Hippocampal formation (tissue), 2 donors: ENCODE measurements at places on chromosomes 4 and X.

- no peak for DNase-seq
These were observed 388.8 kb upstream of the EPHA5 start for GRCh38 chr4:66059136-66059535.

GRCh38 chr4:175469514-175469913 is 342.6 kb downstream of the GPM6A start:
- no peak for DNase-seq

DNA sequence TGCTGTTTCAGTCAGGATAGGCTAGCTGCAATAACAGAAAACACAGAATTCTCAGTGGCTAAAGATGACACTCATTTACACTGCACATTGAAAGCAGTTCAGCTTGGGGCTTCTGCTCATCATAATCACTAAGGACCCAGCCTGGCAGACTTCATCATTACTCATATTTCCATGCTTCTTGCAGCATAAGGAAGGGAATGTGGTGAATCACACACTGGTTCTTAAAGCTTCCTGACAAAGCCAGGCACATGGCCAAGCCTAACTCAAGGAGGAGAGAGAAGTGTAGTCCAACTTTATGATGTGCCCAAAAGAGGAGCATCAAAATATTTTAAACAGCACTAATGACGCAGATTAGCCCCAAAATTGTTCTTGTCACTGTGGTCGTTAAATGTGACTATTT is 186.5 kb downstream of the BANK1 start:
- DNase-seq: no peak

DNA sequence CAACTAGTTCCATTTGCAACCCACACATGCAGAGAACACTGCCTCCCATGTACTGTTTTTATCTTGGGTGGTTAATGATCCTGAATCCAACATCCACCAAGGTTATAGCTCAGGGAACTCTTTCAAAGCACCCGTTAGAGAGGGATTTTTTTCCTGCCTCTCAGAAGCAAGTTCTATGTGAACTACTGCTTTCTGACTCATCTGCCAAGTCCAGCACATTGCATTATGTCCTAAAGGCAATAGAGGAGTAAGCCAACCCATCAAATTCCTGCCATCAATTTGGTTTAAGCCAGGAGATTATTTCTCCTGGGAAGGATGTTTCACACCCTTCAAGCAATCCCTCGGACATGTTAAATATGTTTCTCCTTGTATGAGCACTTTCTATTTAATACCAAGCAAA is 334.5 kb downstream of the GASK1B start:
- no peak for DNase-seq

DNA sequence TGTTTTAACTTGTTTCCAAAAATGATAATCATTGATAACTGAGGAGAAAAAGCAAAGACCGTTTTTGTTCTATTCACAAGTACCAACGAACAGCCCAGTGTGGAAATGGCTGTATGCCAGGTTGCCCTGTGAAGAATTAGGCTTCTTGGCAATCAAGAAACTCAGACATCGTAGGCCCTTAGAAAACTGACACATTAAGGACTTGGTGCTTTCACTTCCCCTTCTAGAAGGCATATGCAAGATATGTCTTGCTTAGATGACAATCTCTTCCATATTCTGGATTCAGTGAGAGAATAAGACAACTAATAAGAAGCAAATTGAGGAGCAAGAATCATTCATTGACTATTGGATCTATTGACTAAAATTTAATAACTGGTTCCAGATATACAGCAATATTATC is 56.6 kb downstream of the ANAPC10 start:
- DNase-seq: peak; percentile 14

DNA sequence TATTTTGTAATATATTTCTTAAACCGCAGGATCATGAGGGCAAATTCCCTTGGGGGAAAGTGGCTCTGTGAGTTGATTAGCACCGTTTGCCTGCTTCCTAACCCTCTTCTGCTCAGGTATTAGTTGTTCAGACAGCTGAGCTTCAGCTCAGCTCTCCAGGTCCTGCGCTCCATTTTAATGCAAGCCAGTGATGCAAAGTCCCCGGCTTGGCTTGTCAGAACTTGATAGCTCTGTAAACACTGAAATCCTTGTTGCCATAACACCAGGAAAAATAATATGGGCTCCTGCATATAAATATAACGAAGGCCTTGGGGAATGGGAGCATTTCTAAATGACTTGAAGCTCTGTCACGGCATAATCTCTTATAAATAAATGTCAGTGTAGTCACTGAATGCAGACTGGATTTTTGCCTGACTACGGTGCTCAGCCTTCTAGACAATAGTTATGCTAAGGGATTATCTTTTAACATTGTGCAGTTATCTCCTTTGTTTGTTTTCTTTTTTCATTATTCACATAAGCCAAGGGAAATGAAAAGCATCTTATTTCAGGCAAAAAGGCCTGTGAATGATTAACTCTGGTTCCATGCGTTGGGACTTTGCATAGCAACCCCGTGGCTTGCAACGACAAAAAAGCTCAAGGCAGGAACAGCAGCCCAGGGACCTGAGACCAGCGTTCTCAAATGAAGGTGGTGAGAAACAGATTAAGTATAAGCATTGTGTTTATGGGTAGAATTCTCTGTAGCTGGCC is 253.2 kb downstream of the SPRY1 start:
- DNase-seq: no peak

DNA sequence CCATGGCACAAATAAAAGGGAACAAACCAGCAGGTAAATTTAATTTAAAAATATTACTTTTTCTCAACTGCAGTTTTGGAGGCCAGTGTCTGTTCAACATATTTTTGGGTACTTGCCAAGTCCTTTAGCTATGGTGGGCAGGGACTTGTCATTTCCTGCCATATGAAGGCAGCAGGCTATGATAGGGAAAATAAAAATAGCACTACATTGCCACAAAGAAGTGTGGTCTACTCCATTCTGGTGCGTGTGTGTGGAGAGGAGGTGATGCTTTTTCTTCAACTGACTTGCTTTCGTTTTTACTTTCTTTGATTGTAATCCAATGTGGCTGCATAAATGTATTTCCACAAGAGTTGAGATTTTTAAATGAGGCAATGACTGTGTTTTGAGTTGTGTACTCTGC is 17.2 kb downstream of the GPR174 start:
- no peak for DNase-seq

GRCh38 chr4:98771959-98772632 is 113.7 kb upstream of the TSPAN5 start:
- no peak for DNase-seq

DNA sequence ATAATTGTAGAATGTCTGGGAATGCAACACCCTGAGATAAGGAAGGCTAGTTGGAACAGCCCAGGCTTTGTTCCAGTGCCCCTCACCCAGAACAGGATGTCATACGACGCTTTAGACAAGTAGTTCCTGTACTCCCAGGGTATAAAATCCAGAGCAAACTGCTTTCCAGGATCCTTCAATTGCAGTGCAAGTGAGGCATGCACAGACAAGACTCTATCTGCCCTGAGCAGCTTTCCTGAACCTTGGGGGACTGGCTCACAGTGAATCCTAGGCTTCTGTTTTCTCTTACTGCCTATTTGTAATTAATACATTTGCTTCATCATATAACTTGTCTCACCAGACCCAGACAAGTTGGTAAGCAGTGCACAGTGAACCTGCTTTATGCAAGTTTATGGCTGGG is 48.4 kb upstream of the IL9R start:
- no peak for DNase-seq

DNA sequence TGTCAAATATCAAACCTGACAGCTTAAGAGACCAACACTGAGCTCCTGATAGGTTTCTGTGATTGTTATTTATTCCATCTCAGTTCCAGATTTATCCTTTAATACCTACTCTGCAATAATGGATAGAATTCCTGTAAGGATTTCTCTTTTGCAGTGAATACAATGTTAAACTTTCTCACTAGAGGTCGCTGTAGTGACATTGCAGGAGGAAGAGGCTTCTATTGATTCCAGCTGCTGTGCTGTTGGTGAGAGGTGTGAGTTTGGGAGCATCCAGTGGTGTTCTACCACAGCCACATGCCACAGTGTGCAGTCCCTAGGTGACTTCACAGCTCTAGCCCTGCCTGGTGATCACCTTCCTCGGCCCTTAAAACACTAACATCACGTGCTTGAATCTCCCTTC is 34.6 kb upstream of the DCAF8L2 start:
- no peak for DNase-seq

- DNase-seq: no peak
These were observed 435.7 kb upstream of the FMR1 start for GRCh38 chrX:147476008-147476407.

- DNase-seq: no peak
These were observed 202.5 kb upstream of the RPL34 start for GRCh38 chr4:108417923-108418322.

GRCh38 chr4:86977621-86978184 is 42.9 kb downstream of the AFF1 start:
- no peak for DNase-seq

DNA sequence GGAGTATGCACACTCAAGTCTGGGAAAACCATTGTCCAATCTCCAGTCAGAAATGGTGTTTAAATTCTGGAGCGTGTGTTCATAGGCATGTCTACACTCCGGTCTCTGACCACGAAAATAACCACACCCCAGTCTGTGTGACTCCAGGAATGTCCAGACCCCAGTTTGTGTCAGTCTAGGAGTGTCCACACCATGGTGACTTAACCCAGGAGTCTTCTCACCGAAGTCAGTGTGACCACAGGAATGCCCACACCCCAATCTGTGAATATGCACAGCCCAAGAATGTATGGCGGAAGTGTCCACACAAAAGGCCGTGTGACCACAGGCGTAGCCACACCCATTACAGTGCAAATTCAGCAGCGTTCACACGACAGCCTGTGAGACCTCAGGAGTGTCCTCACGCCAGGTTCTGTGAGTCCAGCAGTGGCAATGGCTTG is 11.4 kb downstream of the FTSJ1 start:
- no peak for DNase-seq

DNA sequence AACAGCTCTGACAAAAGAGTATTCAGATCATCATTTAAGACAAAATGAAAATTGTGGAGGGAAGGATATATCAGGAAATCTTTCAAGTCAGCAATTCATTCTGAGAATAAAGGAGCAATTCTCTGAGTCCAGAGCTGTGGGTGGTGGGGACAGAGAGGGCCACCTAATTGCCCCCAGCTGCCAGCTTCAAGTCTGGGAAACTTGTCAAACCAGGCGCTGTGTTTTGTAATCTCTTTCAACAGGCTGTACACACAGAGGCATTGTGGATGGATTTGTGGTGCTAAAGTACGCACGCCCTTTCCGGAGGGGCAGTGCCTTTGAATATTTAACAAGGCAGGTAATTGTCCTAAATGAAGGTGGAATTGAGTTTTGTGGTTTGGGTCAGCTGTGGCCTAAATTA is 591.1 kb upstream of the BOD1L1 start:
- peak; percentile 83 for DNase-seq

DNA sequence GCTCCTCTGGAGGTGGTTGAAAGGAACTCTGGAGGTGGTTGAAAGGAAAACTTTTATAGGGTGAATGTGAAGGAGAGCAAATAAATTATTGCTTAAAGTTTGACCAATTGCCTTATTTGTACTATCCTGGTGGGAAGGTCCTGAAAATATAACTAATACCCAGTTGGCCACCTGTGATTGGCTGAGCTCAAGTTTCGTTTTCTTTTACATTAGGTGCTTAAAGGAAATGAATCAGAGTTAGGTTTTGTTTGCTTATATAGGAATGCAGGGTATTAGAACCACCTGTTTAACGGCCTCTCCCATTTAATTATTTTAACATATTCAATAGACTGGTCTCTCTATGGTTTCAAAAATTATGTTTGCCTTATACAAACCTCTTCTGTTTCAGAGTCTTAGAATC is 497.6 kb downstream of the PRR32 start:
- DNase-seq: no peak

DNA sequence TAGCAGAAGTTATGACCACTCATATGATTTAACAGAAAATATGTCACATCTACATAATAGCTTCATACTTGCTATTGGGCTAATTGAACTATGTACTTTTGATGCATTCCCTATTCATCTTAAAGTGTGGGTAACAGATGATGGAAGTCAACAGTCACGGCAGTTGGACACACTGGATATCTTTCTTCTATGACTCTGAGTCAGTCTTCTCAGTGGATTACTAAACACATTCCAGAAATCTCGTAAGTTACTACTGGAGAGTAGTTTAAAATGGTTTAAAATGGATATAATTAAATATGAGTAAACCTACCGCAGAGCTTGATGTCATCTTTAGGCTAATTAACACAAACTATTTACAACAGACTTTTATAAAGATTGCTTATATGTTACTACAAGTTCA is 30.1 kb upstream of the CFAP299 start:
- no peak for DNase-seq

- DNase-seq: no peak
These were observed 109.6 kb upstream of the GIMD1 start for GRCh38 chr4:106478152-106478551.

DNA sequence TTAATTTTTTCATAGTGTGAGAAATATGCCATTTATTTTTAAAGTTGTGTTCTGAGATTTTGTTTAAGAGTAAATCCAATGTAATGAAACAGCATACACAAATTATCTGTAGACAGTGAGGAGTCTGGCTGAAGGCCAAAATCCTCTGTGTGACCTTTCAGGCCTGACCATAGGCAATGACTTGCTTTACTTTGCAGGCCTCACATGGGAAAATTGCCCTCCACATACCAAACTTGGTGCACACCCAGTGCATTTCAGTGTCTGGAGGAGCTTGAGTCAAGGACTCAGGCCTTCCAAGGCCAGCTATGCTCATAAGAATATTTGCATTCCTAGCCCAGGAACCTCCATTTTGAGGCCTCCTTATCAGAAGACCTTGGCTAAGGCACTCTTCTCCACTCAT is 430.1 kb downstream of the GABRG1 start:
- DNase-seq: no peak

DNA sequence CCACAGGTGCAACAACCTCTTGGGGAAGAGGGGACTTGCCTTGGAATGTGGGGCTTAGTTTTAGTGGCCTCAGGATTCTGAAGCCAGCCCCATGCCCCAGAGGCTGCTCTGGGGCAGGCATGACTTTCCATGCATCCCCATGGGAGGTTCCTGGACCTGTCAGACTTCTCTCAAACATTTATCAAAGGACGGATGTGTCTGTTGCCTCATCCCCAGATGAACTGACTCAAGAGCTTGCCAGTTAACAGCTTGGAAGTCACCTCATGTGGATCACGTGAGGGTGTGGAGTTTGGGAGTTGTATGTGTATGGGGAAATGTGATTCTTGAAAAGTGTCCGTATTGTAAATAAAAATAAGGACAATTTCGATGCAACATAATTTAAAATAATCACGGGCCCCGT is 341.5 kb downstream of the ARHGAP10 start:
- DNase-seq: no peak

DNA sequence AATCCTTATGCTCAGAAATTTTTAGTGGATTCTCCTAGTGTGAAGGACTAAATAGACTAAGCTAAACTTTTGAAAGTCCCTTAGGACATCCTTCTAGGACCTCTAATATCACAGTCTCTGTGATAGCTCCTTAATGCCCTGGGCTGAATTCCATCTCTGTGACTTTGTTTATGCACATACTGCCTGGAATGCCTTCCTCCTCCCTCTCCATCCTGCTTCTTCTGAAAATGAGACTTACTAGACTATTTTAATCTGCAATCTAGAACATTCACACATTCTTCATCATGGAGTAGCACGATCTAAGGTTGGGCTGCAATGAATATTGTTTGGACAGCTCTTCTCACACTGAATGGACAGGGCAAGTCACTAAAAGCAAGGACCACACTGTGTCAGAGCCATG is 65.0 kb upstream of the MSX1 start:
- no peak for DNase-seq

GRCh38 chr4:86544310-86544966 is 49.7 kb upstream of the PTPN13 start:
- DNase-seq: no peak

GRCh38 chrX:5681159-5681558 is 547.5 kb downstream of the NLGN4X start:
- no peak for DNase-seq
